Activated T-helper 1 cell treated with anti-CD3 and anti-CD28 coated beads, Interleukin-12 subunit alpha, Interleukin-12 subunit beta, Interleukin-2, Interleukin-4 antibody, amounts not matched to agents 30 ng/mL and 10 ng/mL and 1 ng/mL, durations not matched to agents 14 hours and 24 hours and 36 hours (primary cell): ENCODE measurements at places on chromosomes 12 and 14. TPM values are rescaled to one million over a fixed set of nuclear protein-coding genes. Genes with fewer than 3 reads are reported as not detected.

DEGS2 gene
- total RNA-seq, result 0.31 and 1.1 TPM in 2 replicates

NIN gene
- 39.9 and 43.3 TPM in 2 replicates for total RNA-seq

SETD3 gene
- 60.6 and 61.7 TPM in 2 replicates for total RNA-seq

DNA sequence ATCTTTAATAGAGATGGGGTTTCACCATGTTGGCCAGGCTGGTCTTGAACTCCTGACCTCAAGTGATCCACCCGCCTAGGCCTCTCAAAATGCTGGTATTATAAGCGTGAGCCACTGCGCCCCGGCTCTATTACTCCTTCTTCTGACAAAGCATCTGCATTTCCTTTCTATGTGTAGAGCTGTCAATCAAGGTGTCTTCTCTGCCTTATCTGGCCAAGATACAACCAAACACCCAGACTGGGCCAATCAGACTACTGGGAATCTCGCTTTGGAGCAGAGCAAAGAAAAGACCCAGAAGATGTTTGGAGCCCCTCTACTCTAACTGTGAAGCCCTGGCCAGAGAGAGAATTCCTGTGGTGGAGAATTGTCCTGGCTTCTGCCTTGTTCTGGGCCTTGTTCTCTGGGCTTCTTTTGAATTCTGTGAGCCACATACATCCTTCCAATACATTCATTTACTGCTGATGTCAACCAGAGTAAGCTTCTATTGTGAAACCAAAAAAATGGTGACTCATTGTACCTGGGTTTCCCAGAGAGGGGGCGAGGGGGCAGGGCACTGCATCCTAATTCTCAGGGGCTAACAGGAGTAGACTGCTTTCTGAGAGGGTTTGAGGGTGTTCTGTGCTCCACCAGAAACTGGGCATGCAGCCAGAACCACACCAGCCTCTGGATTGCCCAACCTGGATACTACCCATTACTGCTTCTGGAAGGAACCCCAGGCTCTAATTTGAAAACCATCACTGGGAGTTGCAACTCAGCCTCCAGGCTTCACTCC lies 18.8 kb upstream of the FLVCR2 start:
- H3K27ac ChIP-seq, result peak overlapping the region; percentile 93
- peaks cover 12% of the 10 kb centered on the region for H3K36me3 ChIP-seq
- peak overlapping the region; percentile 21 for H3K4me3 ChIP-seq
- H3K27me3 ChIP-seq, result no peaks in the 10 kb centered on the region
- H3K4me1 ChIP-seq, result peaks cover 65% of the 10 kb centered on the region

GRCh38 chr12:66398931-66399910 lies 96.9 kb downstream of the HELB start:
- H3K27me3 ChIP-seq, result peaks cover 20% of the 10 kb centered on the region
- H3K4me3 ChIP-seq, result no peak overlapping the region

- H3K4me1 ChIP-seq, result peaks cover 9% of the 10 kb centered on the region
- DNase-seq, result no peak
- no peak overlapping the region for H3K27ac ChIP-seq
- H3K4me3 ChIP-seq, result no peak overlapping the region
- H3K27me3 ChIP-seq, result no peaks in the 10 kb centered on the region
- peaks cover 35% of the 10 kb centered on the region for H3K36me3 ChIP-seq
Observed at GRCh38 chr12:49984476-49985359, 12.0 kb downstream of the AQP6 start.

- peak overlapping the region; percentile 90 for H3K4me3 ChIP-seq
- H3K36me3 ChIP-seq, result no peaks in the 10 kb centered on the region
- peaks cover 46% of the 10 kb centered on the region for H3K4me1 ChIP-seq
- H3K27ac ChIP-seq, result no peak overlapping the region
- DNase-seq, result no peak
Observed at GRCh38 chr14:102315121-102315520, 4.4 kb upstream of the ZNF839 start.
